ENCODE measurements at places on chromosomes 4 and X.
A peak's percentile ranks its signal among the peaks of the same experiment; 100 is the strongest.

GRCh38 chr4:47551682-47552081, 66.6 kb downstream of the ATP10D start:
- DNase-seq: no peak

- no peak for DNase-seq
Measured at GRCh38 chrX:7088968-7089615, 58.4 kb upstream of the STS start.

DNA sequence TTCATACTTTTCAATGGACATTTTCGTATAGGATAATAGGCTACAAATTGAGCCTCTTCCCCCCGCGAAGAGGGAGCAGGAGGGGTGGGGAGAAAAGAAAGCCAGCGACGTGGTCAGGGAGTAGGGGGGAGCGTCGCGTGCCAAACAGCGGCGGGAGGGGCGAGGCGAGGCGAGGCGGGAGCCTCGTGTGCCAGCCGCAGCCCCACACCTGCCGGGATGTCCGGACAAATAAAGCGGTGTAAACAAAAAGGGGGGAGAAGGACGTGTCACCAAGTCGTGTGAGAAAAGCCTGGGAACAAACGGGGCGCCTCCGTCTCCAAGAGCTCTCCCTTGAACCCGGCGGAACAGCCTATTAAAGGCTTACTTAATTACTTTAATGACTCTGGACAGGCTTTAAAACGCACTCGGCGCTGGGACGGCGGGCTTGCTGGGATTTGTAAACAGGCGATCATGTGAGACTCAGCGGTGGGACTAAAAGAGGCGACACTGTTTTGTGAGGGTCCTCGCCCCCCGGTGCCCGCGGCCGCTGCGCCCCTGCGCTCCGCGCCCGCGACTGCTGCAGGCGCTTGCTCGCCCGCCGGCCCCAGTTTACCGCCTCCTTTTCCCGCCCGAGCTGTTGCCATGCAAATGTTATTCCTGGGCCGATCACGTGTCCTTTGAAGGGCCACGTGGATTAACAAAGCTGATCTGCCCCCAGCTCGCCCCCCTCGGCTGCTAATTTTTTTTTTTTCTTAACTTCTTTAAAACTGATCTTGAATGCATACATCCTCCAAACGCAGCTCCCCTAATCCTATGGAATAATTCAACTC, at the start of gene HELT:
Gene HELT, plus strand, starts transcription at position 527 of the 809 bp plus-strand sequence. CDS start 439 bp downstream, outside the sequence.
- peak; percentile 6 for DNase-seq

DNA sequence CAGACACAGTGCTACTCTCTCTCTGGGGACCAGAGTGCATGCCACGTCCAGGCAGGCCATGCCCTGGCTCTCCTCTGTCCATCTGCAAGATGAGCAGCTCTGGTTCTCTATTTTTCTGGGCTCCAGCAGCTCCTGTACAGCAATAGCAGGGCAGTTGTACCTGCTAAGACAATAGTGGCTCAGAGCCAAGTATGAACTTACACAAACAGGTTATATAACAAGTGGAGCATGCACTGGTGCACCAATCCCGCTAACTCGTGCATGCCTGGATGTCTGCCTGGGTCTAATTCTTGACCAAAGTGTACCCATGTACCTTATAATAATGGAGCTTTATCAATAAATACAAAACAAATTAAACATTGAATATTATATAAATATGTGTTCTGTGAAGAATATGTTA, 392.3 kb downstream of the CENPC start:
- no peak for DNase-seq

- DNase-seq: no peak
Measured at GRCh38 chrX:149497626-149498025, 7.5 kb downstream of the IDS start.

DNA sequence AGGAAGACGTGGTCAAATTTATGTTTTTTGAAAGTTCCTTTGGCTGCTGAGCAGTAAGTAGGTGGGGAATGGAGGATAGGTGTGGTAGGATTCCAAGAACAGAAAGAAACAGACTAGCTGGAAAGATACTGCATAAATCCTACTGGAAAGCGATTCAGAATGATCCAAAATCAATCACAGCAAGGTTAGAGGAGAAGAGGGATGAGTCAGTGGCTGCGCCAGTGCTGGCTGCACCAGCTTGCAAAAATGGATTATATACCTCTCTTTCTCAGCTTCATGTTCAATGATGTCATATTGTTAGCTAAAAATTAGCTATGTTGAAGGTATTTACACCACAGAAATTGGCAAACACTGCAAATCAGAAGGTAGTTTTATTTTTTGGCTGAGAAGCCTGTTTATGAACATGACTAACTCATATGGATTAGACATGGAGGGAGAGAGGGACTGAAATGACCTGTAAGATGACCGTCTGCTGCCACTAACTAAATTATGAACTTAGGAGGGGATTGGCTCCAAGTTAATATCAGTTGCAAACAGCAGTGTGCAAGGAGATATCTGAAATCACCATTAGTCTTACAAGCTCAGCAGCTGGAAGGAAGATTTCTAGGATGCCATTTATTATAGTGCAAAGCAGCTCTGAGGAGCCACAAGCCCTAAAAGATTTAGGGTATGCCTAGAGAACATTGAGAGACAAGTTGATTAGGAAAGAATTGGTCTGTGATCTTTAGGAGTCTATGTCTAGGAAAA, 405.3 kb downstream of the MID1IP1 start:
- DNase-seq: no peak

GRCh38 chr4:48129307-48130014, 4.6 kb downstream of the TXK start:
- DNase-seq: no peak

- no peak for DNase-seq
Measured at GRCh38 chr4:109111031-109111430, 191.4 kb downstream of the COL25A1 start.

DNA sequence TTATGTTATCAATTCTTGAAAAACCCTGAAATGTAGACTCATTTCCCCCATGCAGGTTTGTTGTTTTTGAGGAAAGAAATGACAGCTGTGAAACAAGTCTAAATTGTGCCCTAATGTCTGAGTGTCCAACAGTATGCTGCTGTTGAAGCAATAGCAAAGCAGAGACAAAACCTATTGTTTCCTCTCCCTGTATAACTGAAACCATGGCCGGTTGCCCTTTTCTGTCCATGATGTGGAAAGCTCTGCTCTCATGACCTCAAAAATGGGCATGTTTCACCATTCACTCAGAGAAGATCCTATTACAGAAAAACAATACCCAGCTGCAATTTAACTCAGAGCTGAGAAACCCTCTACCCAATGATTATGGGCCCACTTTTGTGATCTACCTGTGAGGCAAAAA, 312.6 kb upstream of the FTHL17 start:
- no peak for DNase-seq

DNA sequence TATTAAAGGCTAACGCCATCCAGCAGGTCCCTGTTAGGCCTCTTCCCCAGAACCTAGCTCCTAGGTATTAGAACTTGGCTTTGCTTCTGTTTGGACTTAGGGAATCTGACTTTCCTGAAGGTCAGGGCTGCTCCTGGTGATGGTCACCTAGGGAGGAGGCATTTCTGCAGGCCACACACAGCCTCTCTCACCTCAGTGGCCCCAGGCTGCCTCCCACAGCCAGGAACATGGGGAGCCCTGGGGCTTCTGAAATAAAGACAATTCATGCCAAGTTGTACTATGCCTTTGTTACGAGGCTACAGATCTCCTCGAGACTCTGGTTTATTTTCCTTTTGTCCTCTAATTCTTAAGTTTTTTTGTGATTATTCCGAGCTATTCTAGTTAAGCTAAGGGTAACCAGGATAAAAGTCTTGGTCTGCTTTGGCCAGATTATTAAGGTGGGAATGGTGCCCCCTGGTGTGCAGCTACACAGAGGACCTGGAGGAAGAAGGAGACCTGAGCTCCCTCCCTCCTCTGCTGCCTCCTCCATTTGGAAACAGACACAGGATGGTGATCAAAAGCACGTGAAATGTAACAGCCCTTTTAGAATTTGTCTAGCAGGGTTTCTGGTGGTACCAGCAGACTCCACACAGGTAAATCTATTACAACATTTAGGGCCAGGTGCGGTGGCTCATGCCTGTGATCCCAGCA, 131.0 kb downstream of the DCLK2 start:
- DNase-seq: no peak
